ENCODE measurements at places on chromosomes 6 and 20.

GRCh38 chr6:169427856-169428255, 174.2 kb upstream of the THBS2 start:
- peaks cover 18% of the 10 kb centered on the region for H3K4me1 ChIP-seq
- H3K36me3 ChIP-seq: peaks cover 52% of the 10 kb centered on the region
- H3K27me3 ChIP-seq: peaks cover 21% of the 10 kb centered on the region
- no peak for DNase-seq
- no peak overlapping the region for H3K27ac ChIP-seq

GRCh38 chr6:12165722-12166280, 124.4 kb upstream of the EDN1 start:
- DNase-seq: no peak
- H3K27ac ChIP-seq: no peak overlapping the region
- no peaks in the 10 kb centered on the region for H3K27me3 ChIP-seq
- peaks cover 9% of the 10 kb centered on the region for H3K4me1 ChIP-seq
- no peak overlapping the region for H3K4me3 ChIP-seq

GRCh38 chr6:145276756-145277155, 458.6 kb downstream of the EPM2A start:
- no peak for DNase-seq
- no peaks in the 10 kb centered on the region for H3K36me3 ChIP-seq
- H3K4me1 ChIP-seq: no peaks in the 10 kb centered on the region
- no peak overlapping the region for H3K27ac ChIP-seq
- no peak overlapping the region for H3K4me3 ChIP-seq

- H3K27ac ChIP-seq: no peak overlapping the region
- peaks cover 11% of the 10 kb centered on the region for H3K4me1 ChIP-seq
- DNase-seq: no peak
- H3K27me3 ChIP-seq: peaks cover 79% of the 10 kb centered on the region
Measured at GRCh38 chr6:150001295-150002008, 23.9 kb downstream of the RAET1L start.
